Panc1 (cell line): ENCODE measurements at places on chromosomes 3 and 15. TPM values are rescaled to one million over a fixed set of nuclear protein-coding genes. Genes with fewer than 3 reads are reported as not detected.

The SELENOK gene
- total RNA-seq = 16.3 TPM

The PAQR5 gene
- 2.0 TPM for total RNA-seq

The ITPR1 gene
- total RNA-seq = 8.7 TPM

The ZSCAN29 gene
- total RNA-seq = 32.8 TPM

The GOLGA8M gene
- total RNA-seq = 0.87 TPM

The CDCP1 gene
- 47.8 TPM for total RNA-seq

The CCR2 gene
- total RNA-seq = not detected
